CD4-positive, alpha-beta T cell treated with Interleukin-10 for 1 hour (primary cell): ENCODE measurements at places on chromosomes 1 and 21.

DNA sequence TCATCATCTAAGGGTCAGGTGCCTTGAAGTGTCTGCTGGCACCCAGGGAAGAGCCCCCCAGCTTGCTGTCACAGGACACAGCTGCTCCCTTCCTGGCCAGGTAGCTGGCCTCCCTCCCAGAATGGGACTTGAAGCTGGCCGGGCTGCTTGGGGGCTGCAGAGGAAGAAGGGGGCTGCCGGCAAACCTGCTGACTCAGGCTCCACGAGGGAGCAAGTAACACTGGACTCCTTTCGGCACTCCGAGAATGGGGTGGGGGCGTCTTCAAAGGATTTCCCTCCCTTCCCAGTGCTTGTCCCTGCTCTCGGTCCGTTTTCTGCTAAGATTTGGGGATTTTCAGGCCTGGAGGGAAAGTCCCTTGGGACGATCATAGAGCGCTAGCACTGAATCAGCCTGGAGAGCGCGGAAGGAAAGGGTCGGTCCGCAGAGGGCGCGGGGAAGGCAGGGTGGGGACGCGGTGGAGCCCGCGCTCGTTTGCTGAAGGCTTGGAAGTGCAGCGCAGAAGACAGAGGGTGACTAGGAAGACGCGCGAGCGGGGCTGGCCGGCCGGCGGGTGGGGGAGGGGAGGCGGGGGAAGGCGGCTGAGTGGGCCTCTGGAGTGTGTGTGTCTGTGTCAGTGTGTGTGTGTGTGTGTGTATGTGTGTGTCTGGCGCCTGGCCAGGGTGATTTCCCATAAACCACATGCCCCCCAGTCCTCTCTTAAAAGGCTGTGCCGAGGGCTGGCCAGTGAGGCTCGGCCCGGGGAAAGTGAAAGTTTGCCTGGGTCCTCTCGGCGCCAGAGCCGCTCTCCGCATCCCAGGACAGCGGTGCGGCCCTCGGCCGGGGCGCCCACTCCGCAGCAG, at the start of gene CSF1:
TSS of gene CSF1 (plus strand) at position 727 of the 840 bp plus-strand sequence. CDS start 175 bp downstream, outside the sequence.
- DNase-seq: peak; percentile 83

DNA sequence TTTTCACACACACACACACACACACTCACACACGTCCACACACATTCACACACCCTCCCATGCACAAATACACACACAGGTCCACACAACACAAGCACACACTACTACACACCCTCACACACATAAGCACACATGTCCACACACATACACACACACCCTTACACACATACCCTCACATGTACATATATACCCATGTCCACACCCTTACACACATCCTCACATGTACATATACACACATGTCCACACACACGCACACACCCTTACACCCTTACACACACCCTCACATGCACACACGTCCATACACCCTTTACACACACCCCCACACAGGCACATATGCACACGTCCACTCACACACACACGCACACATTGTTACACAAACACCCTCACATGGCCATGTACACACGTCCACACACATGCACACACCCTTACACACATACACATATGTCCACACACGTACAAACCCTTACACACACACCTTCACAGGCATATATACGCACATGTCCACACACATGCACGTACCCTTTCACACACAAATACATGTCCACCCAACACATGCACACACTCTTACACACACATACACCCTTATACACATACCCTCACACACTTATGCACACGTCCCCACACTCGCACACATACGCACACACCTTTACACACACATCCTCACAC, 50.7 kb downstream of the RGS7 start:
- no peak for DNase-seq

- no peak for DNase-seq
These were observed 21.6 kb downstream of the AK5 start for GRCh38 chr1:77303387-77303786.

- DNase-seq: no peak
These were observed 60.4 kb upstream of the ACOT11 start for GRCh38 chr1:54487571-54488050.

GRCh38 chr1:54285815-54286345, 85.9 kb downstream of the MRPL37 start:
- no peak for DNase-seq
